ENCODE measurements at places on chromosomes 11 and 22. TPM values are rescaled to one million over a fixed set of nuclear protein-coding genes. Genes with fewer than 3 reads are reported as not detected.

ADAMTS15 gene
- total RNA-seq: not detected

TRIM49 gene
- total RNA-seq: not detected

MRE11 gene
- 45.8 TPM for total RNA-seq

DRD2 gene
- 0.18 TPM for total RNA-seq

PAMR1 gene
- not detected for total RNA-seq

GDPD4 gene
- total RNA-seq: not detected

ZBTB3 gene
- 7.3 TPM for total RNA-seq

GRIA4 gene
- total RNA-seq: not detected

TRAPPC4 gene
- total RNA-seq: 121 TPM

OR52I2 gene
- not detected for total RNA-seq

MYRF gene
- 2.6 TPM for total RNA-seq

MMP13 gene
- total RNA-seq: not detected

SNRPD3 gene
- 148 TPM for total RNA-seq

SLC6A5 gene
- total RNA-seq: not detected

BET1L gene
- total RNA-seq: 46.3 TPM

MIOX gene
- total RNA-seq: 0.25 TPM

KRTAP5-6 gene
- not detected for total RNA-seq

HBG2 gene
- total RNA-seq: not detected

ZNF280B gene
- 3.7 TPM for total RNA-seq

REXO2 gene
- 98.9 TPM for total RNA-seq

ZNF202 gene
- total RNA-seq: 19.2 TPM

CNTN5 gene
- total RNA-seq: not detected

DCDC1 gene
- not detected for total RNA-seq

ST14 gene
- 0.14 TPM for total RNA-seq

MS4A2 gene
- not detected for total RNA-seq

KREMEN1 gene
- 0.23 TPM for total RNA-seq

OR8H1 gene
- total RNA-seq: not detected

DGCR6 gene
- 1.2 TPM for total RNA-seq

ABCC8 gene
- 0.30 TPM for total RNA-seq

KRTAP5-11 gene
- not detected for total RNA-seq

OR8A1 gene
- not detected for total RNA-seq

KCNK4 gene
- total RNA-seq: not detected

Data from activated T-helper 2 cell treated with anti-CD3 and anti-CD28 coated beads, Interferon-gamma antibody, Interleukin-2, Interleukin-4, amounts not matched to agents 10 μg/mL and 5 μg/mL and 100 μg/mL, durations not matched to agents 14 hours and 24 hours and 36 hours (primary cell).